ENCODE measurements at places on chromosomes 3 and 15.

DNA sequence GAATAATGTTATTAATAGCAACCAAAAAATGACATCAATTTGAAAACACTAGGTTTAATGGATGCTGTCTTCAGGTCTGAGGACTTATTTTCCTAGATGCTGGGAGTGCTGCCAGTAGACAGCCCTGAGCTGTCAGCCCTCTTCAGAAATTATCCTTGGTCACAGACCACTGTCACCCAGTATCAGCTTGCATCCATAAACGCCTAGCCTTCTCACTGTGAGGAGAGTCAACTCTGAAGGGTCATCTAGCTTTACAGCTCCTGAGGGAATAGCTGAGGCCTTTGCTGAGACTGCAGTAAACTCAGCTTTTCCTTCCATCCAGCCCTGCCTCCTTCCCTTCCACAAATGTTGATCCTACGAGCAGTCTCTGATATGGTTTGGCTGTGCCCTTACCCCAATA is 19.4 kb upstream of the MNS1 start:
- no peak for DNase-seq

DNA sequence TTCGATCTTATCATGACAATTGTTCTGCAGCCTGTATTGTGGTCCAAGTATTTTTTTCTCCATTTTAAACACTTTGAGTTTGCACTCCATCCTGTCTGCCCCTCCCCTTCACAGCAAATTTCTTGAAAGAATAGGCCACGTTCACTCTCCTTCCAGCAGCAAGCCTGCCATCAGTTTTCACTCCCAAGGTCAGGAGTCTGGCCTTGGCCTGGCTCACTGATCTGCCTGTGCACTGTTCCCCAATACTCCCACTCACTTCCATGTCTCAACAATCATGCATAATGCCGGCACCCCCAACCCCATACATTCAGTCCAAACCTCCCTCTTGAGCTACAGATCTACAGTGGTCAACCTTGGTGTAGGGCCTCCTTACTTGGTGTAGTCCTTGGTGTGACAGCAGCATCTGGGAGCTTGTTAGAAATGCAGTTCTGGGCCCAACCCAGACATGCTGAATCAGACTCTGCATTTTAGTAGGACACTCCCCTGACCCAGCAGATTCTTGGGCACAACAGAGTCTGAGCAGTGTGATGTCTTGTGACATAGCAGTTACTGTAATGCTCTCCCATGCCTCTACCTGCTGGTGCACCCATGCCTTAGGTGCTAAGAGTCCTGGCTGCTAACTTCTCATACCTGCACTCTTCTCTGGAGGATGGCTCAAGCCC is 58.3 kb upstream of the XCR1 start:
- DNase-seq = no peak

- DNase-seq = no peak
Measured at GRCh38 chr3:196047391-196048030, 34.4 kb downstream of the TFRC start.

GRCh38 chr15:91369823-91370222 is 269.8 kb downstream of the SV2B start:
- no peak for DNase-seq
